ENCODE measurements at places on chromosomes 3 and 15. TPM values are rescaled to one million over a fixed set of nuclear protein-coding genes. Genes with fewer than 3 reads are reported as not detected.

DNA sequence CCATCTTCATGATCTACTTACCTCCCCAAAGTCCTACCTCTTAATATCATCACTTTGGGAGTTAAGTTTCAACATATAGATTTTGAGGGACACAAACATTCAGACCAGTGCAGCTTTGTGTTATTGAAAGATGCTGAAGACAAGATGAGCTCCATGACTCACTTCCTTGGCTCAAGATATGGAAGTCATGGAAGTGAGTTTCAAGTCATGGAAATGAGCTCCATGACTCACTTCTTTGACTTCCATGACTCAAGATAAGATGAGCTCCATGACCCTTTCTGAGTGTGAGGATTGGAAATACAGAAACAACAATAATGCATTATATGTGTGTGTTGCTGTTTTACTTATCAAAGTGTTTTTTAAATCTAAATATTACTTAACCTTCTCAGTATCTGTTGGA lies 170.2 kb upstream of the TPRG1 start:
- no peaks in the 10 kb centered on the region for H3K36me3 ChIP-seq
- DNase-seq, result no peak
- no peaks in the 10 kb centered on the region for H3K4me1 ChIP-seq
- no peak overlapping the region for H3K4me3 ChIP-seq

DNA sequence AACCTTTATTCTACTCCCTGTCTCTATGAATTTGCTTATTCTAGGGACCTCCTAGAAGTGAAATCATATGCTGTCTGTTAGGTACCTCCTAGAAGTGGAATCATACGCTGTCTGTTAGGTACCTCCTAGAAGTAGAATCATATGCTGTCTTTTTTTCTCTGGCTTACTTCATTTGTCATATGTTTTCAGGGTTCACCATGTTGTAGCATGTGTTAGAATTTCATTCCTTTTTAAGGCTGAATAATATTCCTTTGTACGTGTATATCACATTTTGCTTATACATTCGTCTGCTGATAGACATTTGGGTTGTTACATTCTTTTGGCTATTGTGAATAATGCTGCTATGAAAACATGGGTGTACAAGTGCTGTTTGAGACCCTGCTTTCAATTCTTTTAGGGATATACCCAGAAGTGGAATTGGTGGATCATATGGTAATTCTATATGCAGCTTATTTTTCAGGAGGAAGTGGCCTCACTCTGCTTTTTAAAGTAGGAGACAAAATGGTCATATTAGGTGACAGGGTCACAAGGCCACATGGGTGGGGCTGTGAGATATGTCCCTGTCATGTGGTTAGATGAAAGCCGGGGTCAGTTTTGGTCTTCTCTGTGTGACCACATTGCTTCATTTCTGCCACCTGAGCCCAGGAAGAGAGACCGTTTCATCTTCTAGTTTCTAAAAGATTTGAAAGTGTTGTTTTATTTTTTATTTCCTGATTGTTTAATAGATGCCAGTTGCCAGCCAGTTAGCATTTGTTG lies 76.7 kb downstream of the FLNB start:
- H3K4me1 ChIP-seq, result peaks cover 32% of the 10 kb centered on the region
- H3K4me3 ChIP-seq, result no peak overlapping the region
- no peaks in the 10 kb centered on the region for H3K27me3 ChIP-seq
- DNase-seq, result no peak
- peak overlapping the region; percentile 60 for H3K27ac ChIP-seq

- DNase-seq, result no peak
- H3K36me3 ChIP-seq, result no peaks in the 10 kb centered on the region
- H3K27me3 ChIP-seq, result no peaks in the 10 kb centered on the region
- H3K27ac ChIP-seq, result no peak overlapping the region
These were observed 204.6 kb downstream of the NR2F2 start for GRCh38 chr15:96535148-96535547.

- no peaks in the 10 kb centered on the region for H3K4me1 ChIP-seq
- DNase-seq, result no peak
- H3K27ac ChIP-seq, result no peak overlapping the region
- no peaks in the 10 kb centered on the region for H3K27me3 ChIP-seq
- H3K4me3 ChIP-seq, result no peak overlapping the region
These were observed 813.1 kb downstream of the NAALADL2 start for GRCh38 chr3:175672119-175672689.

Gene OCA2
- total RNA-seq, result 0.12 TPM

Gene NR2F2
- total RNA-seq, result not detected

Gene SCN11A
- 0.24 TPM for total RNA-seq

Gene CHRFAM7A
- 1.2 TPM for total RNA-seq

All from B cell (primary cell).